GOT3 (cell line): ENCODE measurements at places on chromosomes 1 and 21.

GRCh38 chr1:208000504-208000903 is 89.6 kb upstream of the CD34 start:
- DNase-seq: no peak

DNA sequence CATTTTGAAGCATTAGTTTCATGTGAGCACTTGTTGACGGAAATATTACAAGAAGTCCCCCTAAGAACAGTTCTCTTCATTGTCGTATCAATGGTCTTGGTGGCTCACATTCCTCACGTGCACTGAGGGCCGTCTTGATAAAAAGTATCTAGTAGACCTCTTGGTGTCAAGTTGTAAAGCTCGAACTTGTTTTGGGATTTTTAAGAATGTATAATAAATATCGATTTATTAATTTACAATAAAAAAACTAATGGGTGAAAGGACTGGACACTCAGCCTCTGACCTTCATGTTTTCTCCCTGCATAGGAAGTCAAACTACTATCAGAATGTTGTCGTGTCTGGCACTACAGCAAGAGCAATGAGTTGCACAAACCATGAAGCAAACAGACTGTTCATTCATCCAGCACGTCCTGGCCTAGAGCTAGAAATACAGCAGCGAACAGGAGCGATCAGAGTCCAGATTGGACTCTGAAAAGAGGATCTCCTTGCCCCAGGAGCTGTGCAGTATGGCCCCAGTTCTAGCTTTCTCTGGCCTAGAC is 319.2 kb downstream of the SMYD3 start:
- no peak for DNase-seq

- no peak for DNase-seq
Measured at GRCh38 chr1:111690306-111690617, 48.9 kb downstream of the INKA2 start.

- no peak for DNase-seq
Measured at GRCh38 chr1:182048562-182048961, 12.9 kb downstream of the ZNF648 start.

DNA sequence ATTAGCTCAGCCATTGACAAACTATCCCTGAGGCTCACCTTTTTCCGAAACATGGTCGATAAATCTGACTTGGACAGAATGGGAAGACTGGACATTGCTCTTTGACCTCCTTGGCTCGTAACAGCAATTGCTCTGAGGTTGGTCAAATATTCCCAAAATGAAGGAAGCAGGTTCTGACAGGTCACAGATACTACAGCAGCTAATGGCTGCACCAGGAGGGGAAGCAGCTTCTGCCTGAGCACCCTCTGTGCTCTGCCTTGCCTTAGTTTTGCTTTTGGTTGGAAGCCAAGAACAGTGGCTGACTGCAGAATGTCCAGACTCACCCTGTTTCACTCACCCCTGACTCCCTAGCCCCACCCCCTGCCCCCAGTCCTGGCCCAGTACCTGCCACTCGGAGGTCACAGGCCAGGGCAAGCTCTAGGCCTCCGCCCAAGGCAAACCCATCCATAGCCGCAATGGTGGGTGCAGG is 15.4 kb downstream of the ECHDC2 start:
- no peak for DNase-seq

DNA sequence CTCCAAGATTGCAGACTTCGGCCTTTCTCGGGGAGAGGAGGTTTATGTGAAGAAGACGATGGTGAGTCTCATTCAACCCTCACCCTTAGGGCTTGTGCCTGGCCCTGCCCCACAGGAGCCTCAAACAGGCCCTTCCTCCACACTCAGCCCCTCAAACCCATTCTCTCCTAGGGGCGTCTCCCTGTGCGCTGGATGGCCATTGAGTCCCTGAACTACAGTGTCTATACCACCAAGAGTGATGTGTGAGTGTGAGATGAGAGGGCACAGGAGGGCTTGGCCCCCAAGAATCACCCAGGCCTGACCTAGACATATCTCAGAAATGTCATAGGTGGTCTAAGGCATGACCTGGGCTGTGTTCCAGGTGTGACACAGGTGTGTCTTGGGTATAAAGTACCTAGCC is 18.3 kb upstream of the MPL start:
- DNase-seq: no peak

DNA sequence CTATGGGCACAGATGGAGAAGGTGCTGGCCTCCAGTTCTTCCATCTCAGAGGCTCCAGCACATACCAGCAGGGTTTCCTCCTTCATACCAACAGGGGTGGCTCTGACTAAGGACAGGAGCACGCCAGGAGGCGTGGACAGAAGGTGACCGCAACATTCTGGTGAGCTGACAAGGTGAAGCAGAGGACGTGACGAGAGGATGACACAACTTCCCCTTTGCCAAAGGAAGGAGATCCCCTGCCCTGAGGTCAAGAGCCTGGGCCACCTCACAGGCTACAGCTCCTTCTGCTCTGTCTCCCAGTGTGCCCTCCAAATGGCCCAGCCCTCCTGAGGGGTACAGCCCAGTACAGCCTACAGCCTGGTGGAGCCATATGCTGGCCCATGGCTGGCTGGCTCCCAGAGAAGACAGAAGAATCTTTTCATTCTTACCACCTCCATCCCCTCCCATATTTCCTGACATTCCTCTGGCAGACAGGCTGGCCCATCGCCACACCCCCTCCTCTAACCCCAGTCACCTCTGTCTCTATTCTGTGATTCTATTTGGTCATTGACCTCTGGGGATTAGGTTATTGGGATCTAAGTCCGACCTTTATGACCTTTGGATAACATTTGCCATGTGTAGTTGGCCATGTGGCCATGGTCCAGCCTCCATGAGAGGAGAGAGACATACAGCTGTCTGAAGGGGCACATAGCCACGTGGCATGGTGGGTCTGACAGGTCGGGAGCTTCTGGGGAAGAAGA is 5.1 kb upstream of the LAMB3 start:
- DNase-seq: no peak

DNA sequence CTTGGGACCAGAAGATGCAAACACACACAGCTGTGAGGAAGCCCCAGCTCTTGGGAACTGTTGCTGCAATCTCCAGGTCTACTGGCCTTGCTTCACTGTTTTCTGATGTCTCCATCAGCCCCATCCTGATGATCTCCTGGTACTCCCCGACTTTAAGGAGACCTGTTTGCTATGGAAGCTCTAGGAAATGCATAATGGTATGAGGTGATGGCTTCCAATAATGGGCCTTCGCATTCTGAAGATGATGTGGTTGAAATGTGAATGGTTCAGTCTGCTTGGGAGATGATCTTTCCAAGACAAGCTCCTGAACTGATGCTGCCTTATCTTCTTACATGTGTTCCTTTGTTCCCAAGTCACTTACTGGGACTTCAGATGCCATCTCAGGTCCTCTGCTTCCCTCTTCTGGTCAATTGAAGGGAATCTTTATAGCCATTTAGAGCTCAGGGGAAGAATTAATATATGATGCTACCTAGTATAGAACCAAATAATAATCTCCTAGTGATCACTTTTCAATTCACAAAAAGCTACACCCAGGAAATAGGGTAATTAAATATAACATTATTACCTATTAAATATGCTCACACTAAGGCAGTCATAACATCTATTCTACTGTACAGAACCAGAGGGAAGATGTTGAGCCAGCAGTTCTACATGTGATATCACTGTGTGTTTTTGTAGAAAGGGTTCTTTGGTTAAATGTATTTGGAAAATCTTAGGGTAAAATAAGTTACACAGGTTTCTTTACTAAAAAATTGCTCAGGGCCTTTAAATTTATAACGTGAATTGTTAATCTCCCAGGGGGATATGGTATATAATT is 73.9 kb upstream of the VTCN1 start:
- DNase-seq: no peak

DNA sequence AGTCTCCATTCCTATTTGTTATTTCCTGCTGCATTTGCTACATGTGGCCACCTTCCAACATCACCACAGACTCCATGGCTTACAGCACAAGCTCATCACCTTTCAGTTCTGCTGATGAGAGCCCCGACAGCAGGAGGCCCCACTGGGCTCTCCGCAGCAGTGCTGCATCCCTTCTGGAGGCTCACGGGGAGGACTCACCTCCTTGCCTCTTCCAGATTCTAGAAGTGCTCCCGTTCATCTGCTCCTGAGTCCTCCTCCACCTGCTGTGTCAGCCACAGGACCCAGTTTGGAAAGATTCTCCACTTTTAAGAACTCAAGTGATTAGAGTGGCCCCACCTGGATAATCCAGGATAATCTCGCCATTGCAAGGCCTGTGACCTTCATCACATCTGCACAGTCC is 167.6 kb downstream of the PCBP3 start:
- DNase-seq: no peak

GRCh38 chr1:171790318-171790717 is 8.9 kb downstream of the METTL13 start:
- no peak for DNase-seq

- no peak for DNase-seq
Measured at GRCh38 chr1:211704543-211704942, 29.1 kb upstream of the NEK2 start.

- DNase-seq: no peak
Measured at GRCh38 chr1:242237051-242237450, 238.2 kb upstream of the MAP1LC3C start.

DNA sequence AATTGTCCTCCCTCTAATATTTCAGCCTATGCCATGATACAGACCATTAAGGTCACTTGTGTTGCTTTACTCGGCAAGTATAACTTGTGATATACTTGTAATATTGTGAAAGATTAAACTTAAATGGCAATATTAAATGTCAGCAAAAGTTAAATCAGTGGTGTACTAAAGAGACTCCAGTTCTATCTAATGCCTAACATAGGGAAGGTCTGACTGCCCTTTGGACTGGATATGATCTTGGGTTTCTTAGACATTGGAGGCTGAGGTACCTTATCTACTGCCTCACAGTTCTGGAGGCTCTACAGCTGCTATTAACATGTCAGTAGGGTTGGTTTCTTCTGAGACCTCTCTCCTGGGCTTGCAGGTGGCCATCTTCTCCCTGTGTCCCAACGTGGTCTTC is 89.9 kb downstream of the MT1HL1 start:
- DNase-seq: no peak

DNA sequence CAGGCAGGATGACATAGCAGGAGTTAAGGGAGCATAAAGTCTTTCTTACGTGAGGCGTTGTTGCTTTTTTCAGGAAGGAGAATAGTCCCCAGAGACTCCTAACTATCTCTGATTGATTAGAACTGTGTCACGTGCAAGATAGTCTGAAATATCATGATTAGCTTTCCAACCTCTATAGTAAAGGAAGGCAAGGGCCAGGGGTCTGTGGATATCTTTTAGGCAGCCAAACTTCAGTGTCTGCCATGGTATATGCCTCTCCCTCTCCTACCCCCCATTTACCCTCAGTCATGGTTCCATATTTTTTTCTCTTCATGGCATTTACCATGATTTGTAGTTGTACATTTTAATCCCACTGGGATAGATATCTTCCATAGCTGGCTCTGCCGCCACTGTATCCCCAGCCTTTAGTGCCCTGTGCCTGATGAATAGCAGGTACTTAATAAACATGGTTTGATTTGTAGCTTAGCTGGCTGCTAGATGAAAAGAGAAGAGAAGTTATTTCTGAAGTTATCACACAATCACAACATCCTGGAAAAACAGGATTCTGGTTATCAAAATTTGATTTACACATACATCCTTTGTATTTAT is 318.7 kb upstream of the ST6GALNAC5 start:
- DNase-seq: no peak
